ENCODE measurements at places on chromosomes 5 and 9.

DNA sequence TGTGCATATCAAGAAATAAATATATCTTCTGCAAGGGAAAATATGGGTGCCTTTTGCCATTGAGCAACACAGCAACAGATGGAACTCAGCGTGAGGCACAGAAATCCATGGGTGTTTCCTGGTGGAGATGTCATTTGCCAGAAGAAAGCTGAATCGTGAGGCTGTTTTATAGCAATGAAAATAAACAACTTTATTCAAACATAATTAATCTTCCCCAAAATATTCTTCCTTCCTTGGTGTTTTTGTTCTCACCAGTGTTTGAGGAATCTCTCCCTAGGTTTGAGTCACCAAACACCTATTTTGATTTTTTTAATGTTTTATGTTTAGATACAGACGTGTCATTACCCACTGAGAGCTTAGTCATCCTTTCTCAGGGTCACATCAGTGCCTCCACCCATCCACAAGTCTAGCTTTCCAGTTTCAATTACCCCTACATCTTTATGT, 65.8 kb upstream of the PAPPA start:
- DNase-seq = no peak

DNA sequence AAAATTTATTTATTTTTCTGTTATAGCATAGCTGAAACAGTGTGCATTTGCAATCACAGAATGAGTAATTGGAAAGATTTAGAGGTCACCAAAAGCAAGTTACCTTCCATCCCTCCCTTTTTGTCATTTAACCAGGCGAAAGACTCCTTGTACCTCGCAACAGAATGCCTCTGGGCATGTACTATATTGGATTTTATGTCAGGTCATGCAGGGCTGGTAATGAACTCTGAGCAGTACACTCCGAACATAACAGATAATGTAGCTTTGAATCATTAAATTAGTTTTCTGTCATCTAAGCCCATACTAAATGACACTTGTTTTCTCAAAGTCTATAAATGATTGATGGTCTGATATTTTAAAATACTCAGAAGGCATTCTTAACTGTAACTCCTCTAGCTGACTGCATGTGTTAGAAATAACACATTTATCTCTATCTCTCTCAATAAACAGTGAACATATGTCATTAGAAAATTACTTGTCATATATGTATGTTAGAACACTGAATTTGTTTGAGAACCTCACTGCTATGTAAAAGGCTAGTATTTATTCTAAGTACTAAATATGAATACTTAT, 541.2 kb downstream of the CDH10 start:
- DNase-seq = no peak

DNA sequence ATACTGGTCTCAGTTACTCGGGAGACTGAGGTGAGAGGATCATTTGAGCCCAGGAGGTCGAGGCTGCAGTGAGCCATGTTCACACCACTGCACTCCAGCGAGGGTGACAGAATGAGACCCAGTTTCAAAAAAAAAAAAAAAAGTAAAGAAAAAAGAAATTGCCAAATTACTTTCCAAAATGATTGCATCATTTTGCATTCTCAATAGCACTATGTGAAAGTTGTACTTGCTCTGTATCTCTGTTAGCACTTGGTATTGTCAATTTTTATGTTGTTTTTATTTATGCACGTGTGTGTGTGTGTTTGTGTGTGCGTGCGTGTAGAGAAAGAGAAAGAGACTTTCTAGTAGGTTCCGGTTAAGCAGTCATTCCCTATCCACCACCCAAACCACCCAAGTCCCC, 328.4 kb downstream of the RAB3C start:
- DNase-seq = no peak

DNA sequence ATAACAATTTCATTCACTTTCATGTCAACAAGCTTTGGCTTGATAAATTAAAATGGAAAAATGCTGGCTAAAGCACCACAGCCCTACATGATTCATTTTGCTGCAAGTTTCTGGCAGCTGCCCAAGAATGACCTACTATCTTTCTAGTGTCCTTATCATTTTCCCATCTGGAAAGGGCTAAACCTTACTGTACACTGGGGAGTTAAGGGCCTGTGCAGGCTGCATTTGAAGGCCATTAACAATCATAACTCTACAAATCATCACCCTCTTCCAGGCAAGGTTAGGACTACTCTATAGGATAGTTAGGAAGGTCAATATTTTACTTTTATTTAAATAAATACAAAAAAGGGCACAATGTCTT, 579.7 kb upstream of the ZNF608 start:
- DNase-seq = no peak

- DNase-seq = no peak
These were observed 55.4 kb upstream of the SGCD start for GRCh38 chr5:156271569-156271968.

- DNase-seq = no peak
These were observed 50.4 kb downstream of the NXNL2 start for GRCh38 chr9:88585426-88585825.

DNA sequence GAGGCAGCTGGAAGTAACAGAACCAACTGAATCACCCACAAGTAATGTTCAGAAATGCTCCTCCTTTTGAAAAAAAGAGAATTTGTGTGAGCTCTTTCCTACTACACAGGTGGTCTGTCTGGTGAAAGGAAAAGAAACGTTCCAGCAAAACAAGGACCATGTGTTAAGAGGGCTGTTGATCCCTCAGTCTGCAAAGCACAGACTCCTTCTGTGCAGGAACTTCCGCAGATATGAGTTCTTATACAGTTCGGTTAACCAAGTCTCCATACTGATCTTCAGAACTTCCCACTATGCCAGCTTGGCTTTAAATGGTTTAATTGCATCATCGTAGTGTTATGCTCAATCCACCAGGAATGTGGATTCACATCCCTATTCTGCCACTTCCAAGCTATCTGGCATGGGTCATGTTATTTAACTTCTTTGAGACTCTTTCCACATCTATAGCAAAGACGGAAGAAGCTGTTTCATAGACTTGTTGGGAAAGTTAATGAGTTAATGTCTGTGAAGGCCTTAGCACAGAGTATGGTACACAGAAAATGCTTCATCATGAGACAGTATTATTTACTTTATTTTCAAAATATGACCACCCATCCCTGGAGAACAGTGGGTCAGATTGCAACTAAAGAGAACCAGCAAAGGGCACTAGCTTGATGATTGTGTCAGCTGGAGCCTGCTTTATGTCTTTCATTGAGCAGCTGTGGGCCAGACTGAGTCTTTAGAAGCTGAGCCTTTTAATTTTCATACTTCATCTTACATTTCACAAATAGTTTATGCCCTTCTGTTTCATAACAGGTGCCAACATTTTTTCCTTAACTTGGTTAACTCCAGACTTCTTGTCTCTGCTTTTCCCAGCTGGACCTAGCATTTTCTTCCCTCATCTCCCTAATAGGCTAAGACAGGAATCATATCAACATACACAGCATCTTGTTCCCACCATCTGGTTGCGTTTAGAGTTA, 89.9 kb downstream of the MAMDC2 start:
- DNase-seq = no peak

- DNase-seq = no peak
These were observed 73.5 kb downstream of the C9orf57 start for GRCh38 chr9:71986900-71987299.

GRCh38 chr9:137394866-137395665, 27.9 kb downstream of the EXD3 start:
- no peak for DNase-seq

- no peak for DNase-seq
These were observed 76.5 kb downstream of the VAV2 start for GRCh38 chr9:133915534-133916158.

- no peak for DNase-seq
These were observed 134.5 kb downstream of the TRIO start for GRCh38 chr5:14277385-14278320.

DNA sequence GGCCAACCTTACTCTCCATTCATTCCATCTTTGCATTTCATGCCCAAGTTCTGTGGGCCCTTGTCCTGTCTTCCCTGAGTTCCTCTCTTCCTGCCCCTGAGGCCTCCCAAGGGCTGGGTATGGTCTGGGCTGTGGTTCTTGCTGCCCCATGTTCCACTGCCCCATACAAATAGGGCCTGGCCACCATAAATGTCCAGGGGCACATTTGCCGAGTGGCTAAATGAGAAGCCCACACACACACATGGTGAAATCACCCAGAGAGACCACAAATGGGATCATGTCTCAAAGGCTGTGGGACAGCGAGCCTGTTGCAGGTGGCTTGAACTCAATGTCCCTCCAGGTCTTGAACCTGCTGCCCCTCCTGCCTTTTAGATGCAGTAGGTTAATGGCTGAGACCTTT, 1.2 kb downstream of the TIFAB start:
- no peak for DNase-seq

DNA sequence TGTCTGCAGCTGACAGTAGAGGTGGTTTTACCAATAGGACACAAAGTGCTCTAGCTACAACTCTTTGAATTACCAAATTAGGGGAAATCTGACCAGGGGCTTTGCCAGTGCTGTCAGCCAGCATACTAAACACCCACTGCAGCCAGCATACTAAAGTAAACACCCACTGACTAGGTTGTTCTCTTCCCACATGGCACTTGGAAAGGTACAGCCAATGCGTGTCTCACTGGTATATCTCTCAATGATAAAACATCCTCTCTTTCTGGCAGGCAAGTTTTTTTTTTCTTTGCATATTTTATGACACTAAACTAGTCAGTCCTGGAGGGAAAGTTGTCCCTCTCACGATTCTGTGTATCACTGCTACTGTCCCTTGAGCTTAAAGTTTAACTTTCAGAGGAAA, 216.1 kb downstream of the TLE1 start:
- no peak for DNase-seq

GRCh38 chr9:122446819-122447484, 30.8 kb downstream of the OR1J1 start:
- no peak for DNase-seq

DNA sequence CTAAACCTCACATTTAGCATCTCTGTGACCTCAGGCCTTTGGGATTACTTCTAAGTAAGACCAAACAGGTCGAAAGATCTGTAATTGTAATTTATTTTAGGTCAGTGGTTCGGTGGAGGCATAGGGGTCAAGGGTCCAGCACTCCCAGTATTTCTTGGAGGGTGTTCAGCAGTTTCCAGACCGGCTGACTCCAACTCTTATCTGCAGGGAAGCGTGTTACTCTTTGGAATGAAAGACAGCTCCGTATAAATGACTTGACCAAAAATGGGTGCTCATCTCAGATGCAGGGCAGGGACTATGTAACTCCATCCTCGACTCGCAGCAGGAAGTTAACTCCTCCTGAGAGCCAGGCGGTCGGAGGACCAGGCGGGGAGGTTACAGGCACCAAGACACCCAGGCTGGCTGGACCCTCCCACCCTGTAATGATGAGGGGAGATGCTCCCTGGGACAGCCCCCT, 620 bp upstream of the VPS13A start:
- DNase-seq = no peak

- no peak for DNase-seq
These were observed 31.5 kb upstream of the SGCD start for GRCh38 chr5:156295431-156295830.
